ENCODE measurements at places on chromosomes 11 and 22. TPM values are rescaled to one million over a fixed set of nuclear protein-coding genes. Genes with fewer than 3 reads are reported as not detected.

The ALDH3B1 gene
- 0.44 TPM for total RNA-seq

The OR51B2 gene
- total RNA-seq, result not detected

The MMP12 gene
- not detected for total RNA-seq

The MYO7A gene
- 4.8 TPM for total RNA-seq

The CCDC116 gene
- total RNA-seq, result not detected

The LMNTD2 gene
- 1.1 TPM for total RNA-seq

The ARHGEF17 gene
- total RNA-seq, result 28.0 TPM

The KCNJ11 gene
- total RNA-seq, result 0.22 TPM

The APOC3 gene
- total RNA-seq, result not detected

The PHLDA2 gene
- 1.7 TPM for total RNA-seq

The INS gene
- total RNA-seq, result not detected

The PDE3B gene
- total RNA-seq, result 0.40 TPM

The PUS3 gene
- total RNA-seq, result 7.2 TPM

The C11orf65 gene
- total RNA-seq, result under 0.01 TPM

The PATE4 gene
- not detected for total RNA-seq

The INPPL1 gene
- total RNA-seq, result 38.5 TPM

The EIF3D gene
- 291 TPM for total RNA-seq

The FOSL1 gene
- total RNA-seq, result 0.99 TPM

The SCGB1A1 gene
- total RNA-seq, result not detected

The RPL27A gene
- 995 TPM for total RNA-seq

The RFPL3 gene
- total RNA-seq, result not detected

The YAP1 gene
- 94.6 TPM for total RNA-seq

All from lung microvascular endothelial cell (primary cell).